Epithelial cell of proximal tubule (primary cell): ENCODE measurements at places on chromosomes 2 and 18. TPM values are rescaled to one million over a fixed set of nuclear protein-coding genes. Genes with fewer than 3 reads are reported as not detected.

Gene HSPE1
- total RNA-seq, result 349 and 354 TPM in 2 replicates

Gene TUBA3E
- total RNA-seq, result not detected in 2 replicates

Gene RAPH1
- total RNA-seq, result 6.5 and 33.4 TPM in 2 replicates

Gene CRYGB
- not detected in 2 replicates for total RNA-seq

Gene LYPD1
- total RNA-seq, result 45.3 and 84.3 TPM in 2 replicates

Gene KCNIP3
- total RNA-seq, result 3.9 and 10.4 TPM in 2 replicates

Gene VSNL1
- not detected in 2 replicates for total RNA-seq

Gene CCDC85A
- total RNA-seq, result 0.07 and 0.17 TPM in 2 replicates
